ENCODE measurements at places on chromosomes 12 and 14.

DNA sequence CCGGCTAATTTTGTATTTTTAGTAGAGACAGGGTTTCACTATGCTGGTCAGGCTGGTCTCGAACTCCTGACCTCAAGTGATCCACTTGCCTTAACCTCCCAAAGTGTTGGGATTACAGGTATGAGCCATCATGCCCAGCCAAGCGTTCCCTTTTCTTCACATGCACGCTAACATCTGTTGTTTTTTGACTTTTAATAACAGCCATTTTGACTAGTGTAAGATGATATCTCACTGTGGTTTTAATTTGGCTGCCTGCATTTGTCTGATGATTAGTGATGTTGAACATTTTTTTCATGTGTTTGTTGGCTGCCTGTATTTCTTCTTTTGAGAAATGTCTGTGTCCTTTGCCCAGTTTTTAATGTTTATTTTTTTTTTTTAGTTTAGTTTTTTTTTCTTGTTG lies 10.2 kb upstream of the YARS2 start:
- no peak for DNase-seq

- no peak for DNase-seq
Measured at GRCh38 chr14:93549595-93549994, 118.9 kb downstream of the UNC79 start.

DNA sequence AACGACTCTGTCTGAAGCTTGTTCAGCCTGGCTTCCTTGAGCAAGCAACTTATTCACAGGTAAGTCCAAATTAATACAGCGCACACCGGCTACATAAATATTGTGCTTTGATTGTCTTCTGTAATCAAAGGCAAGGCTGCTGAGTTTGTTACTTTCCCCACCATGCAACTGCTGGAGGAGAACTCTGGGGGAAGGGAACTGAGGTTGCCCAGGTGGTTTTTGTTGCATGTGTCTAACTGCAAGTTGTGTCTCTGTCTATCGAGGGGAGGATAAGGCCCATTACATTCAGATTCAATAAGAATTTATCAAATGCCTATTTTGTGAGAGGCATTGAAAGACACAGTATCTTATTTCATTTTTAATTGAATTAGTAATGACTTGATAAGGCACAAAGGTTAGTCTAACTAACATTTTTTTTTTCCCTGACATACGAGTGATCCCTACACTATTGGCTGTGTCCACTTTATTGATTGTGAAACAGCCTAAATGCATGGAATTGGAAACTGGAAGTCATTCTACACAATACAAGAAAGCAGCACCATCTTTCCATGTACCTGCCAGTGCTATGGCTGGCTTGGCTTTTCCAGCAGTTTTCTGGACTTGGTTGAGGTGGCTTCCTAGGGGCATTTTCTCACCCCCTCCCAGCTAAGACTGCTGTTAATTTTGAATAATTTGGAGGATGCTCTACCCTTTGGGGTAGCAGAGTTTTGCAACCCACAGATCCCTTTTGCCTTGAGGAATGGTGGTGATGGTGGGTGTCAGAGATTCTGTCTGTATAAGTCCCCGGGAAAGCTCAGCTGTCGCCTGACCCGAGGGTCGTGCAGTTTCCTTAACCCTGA lies 951 bp upstream of the CHST11 start:
- no peak for DNase-seq

DNA sequence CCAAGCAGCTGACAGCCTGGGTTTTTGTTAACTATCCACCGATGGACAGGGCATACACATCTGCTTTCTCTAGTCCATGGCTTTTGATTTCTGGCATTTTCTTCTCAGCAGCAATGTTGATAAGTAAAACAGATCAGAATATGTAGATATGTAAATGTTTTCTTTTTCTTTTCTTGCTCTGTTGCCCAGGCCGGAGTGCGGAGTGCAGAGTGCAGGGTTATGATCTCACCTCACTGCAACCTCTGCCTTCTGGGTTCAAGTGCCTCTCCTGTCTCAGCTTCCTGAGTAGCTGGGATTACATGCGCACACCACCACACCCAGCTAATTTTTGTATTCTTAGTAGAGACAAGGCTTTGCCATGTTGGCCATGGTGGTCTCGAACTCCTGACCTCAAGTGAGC lies 27.9 kb downstream of the CLEC9A start:
- DNase-seq = no peak

- DNase-seq = no peak
Measured at GRCh38 chr12:41905759-41906297, 238.8 kb downstream of the GXYLT1 start.

DNA sequence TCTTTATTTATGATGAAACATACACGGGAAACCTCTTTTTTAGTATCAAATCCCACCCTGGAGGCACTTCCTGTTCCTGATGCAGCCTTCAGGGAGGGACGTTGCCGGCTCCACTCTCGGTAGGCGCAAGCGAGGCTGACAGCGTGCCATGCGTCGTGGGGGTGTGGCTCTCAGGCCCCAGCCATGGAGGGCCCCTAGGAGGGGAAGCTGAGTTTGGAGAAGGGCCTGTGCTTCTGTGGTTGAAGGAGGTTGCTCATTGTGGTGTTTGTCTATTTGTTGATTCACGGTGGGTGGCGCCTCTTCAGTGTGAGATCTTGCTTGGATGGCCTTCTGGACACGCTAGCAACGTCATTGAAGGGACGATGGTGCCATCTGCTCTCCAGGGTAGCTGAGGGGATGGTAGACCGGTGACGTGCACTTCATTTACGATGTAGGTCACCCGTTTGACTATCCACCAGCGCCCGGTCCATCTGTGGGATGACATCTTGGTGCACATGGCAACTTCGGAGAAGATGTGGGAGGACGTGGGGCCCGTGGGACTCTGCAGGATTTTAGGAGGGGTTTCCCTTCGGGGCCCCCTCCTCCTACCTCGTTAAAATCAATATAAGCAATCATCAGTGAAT lies 126.3 kb upstream of the RTL1 start:
- no peak for DNase-seq

DNA sequence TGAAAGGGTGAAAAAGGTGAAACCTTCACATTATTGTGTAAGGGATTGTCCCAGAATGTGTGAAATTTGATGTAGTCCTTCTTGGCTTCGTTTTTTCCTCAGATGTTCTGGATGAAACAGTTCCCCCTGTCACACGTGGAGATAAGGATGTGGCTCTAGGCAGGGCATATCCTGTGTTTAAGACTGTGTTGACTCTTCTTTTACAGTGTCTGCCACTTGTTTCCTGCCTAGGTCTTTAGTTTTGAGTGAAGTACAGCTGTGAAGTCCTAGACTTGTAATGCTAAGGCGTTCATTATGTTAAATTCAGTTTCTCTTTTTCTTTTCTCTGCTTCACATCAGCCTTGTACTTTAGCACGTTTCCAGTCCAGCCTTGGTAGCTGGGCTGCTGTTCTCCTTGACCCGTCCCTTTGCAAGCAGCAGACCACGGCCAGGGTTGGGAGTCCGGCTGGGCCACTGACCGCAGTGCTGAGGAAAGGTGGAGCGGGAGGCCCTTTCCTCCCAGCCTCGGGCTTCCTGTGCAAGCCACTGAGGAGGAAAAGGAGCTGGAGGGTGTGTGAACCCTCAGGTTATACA lies 59.1 kb downstream of the RASSF3 start:
- no peak for DNase-seq

DNA sequence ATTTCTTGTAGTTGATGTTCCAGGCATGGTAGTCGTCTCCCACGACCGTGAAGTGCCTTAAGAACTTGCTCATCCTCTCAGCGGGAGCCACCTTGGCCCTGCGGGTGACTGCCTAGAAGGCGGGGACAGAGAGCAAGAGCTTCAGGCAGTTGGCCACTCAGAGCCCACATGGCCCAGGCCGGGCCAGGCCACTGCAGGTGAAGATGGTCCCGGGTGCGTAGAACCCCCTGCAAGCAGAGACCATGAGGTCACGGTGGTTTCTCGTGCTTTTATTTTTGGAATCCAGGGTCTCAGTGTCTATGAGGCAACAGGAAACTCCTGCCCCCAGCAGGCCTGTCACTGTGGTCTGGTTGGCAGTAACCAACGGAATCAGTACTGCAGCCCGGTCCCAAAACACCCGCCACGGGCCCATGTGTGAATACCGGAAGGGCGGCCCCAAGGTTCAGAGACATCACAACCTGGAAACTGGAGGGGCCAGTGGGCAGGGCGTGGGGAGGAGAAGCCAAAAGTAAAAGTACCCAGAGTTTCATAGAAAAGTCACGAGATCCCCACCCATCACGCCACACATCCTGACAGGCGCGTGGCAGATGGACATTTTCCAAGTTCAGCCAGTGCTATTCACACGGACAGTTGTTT lies 27.5 kb downstream of the HVCN1 start:
- no peak for DNase-seq
